PC-3 (cell line): ENCODE measurements at places on chromosomes 6 and 20.

- no peak for DNase-seq
Observed at GRCh38 chr6:52966101-52966500, 29.0 kb downstream of the GSTA4 start.

DNA sequence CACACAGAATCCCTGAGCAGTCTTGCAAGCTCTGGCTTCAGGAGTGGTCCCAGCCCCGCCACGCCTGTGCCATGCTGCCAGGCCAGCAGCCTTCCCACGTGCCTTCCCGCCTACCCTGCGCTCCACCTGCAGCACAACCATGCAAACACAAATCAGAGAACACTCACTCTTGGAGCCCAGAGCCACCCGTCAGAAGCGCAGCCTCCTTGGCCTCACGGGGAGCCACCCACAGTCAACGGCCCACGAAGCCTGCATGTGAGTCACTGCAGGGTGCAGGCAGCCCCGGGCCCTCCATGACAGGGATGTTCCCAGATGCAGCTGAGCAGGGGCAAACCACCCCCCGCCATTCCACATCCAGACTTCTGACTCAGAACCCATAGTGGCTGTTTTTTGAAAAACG, 217.0 kb downstream of the DLL1 start:
- DNase-seq: no peak

DNA sequence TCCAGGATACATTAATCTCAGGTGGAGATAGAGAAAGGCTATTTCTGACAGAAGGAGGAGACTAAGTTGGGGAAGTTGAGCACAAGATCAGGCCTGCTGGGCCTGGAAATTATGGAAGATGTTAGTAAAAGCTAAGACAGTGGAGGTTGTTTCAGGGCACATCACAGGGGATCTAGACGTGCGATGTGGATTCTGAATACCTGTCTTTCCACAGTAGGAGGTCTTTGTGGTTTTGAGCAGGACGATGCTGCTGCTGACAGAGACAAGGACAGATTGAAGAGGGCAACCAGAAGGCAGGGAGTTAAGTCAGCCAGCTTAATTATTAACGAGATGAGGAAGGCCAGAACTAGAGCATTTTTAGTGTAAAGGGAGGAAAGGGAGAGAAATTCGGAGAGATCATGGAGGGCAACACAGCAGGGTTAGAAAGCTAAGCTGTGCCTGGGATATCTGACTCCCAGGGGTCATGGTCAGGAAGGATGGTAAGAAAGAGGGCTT, 384.9 kb downstream of the MAFB start:
- DNase-seq: no peak

GRCh38 chr6:29516108-29516507, 28.4 kb upstream of the MAS1L start:
- peak; percentile 84 for DNase-seq
